ENCODE measurements at places on chromosomes 13 and 19.

- H3K4me3 ChIP-seq, result no peak overlapping the region
- H3K36me3 ChIP-seq, result peaks cover 25% of the 10 kb centered on the region
- peaks cover 21% of the 10 kb centered on the region for H3K4me1 ChIP-seq
- no peak overlapping the region for H3K27ac ChIP-seq
These were observed 6.3 kb downstream of the TM9SF2 start for GRCh38 chr13:99507551-99507950.

DNA sequence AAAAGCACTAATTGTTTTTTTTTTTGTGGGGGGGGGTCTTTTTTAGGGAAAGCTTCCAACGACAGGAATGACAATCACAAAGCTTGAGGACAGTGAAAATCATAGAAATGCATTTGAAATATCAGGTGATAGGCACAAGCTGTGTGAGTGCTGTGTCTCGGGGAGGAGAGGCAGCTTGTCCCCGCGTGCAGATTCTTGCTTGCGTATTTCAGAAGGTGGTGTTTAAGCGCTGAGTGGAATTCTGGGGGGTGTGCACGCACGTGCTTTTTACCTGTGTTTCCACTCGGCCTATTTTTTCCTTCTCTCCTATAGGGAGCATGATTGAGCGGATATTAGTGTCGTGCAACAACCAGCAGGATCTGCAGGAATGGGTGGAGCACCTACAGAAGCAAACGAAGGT lies 40.2 kb upstream of the TEX29 start:
- H3K4me3 ChIP-seq, result no peak overlapping the region
- H3K4me1 ChIP-seq, result no peaks in the 10 kb centered on the region
- H3K36me3 ChIP-seq, result peaks cover 90% of the 10 kb centered on the region
- no peak for DNase-seq
- H3K27me3 ChIP-seq, result no peaks in the 10 kb centered on the region
- no peak overlapping the region for H3K27ac ChIP-seq

- no peaks in the 10 kb centered on the region for H3K4me1 ChIP-seq
- no peak overlapping the region for H3K27ac ChIP-seq
- H3K36me3 ChIP-seq, result no peaks in the 10 kb centered on the region
- H3K4me3 ChIP-seq, result no peak overlapping the region
- DNase-seq, result no peak
These were observed 20.8 kb upstream of the SGCG start for GRCh38 chr13:23159760-23160637.

GRCh38 chr13:94667190-94667589 lies 45.2 kb downstream of the SOX21 start:
- H3K4me1 ChIP-seq, result no peaks in the 10 kb centered on the region

DNA sequence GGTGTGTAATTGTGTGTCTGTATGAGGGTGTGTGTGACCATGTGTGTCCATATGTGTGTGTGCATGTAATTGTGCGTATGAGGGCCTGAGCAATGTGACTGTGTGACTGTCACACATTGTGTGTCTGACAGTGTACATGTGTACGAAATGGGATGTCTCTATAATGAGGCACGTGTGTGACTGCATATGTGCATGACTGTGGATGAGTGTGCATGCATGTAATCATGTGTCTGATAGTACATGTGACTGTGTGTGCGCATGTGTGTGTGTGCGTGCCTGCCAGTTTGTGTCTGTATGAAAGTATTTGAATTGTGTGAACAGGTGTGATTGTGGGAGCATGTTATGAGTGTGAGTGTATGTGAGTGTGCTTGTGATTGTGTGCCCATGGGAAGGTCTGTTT lies 2.2 kb upstream of the ACSBG2 start:
- H3K4me3 ChIP-seq, result no peak overlapping the region
- peaks cover 4% of the 10 kb centered on the region for H3K27me3 ChIP-seq
- H3K36me3 ChIP-seq, result no peaks in the 10 kb centered on the region
- H3K27ac ChIP-seq, result no peak overlapping the region

- peaks cover 18% of the 10 kb centered on the region for H3K4me1 ChIP-seq
- no peaks in the 10 kb centered on the region for H3K36me3 ChIP-seq
- DNase-seq, result peak; percentile 94
- H3K27me3 ChIP-seq, result no peaks in the 10 kb centered on the region
- H3K27ac ChIP-seq, result peak overlapping the region; percentile 66
- peak overlapping the region; percentile 91 for H3K4me3 ChIP-seq
These were observed 17.2 kb upstream of the ZNF331 start for GRCh38 chr19:53520547-53521372.

Data from CD4-positive, alpha-beta T cell (primary cell).